Esophagus (tissue), 2 donors: ENCODE measurements at places on chromosomes 4 and X. TPM values are rescaled to one million over a fixed set of nuclear protein-coding genes. Genes with fewer than 3 reads are reported as not detected.

Gene CSAG1
- polyA plus RNA-seq = not detected

Gene ART3
- polyA plus RNA-seq = 0.31 TPM

Gene SRPK3
- 0.35 TPM for polyA plus RNA-seq

Gene SHISA3
- 0.22 TPM for polyA plus RNA-seq

Gene NDUFB11
- 72.2 TPM for polyA plus RNA-seq

Gene RS1
- polyA plus RNA-seq = not detected

Gene LARP7
- polyA plus RNA-seq = 30.6 TPM

Gene NR3C2
- 0.67 TPM for polyA plus RNA-seq

Gene HMX1
- not detected for polyA plus RNA-seq

Gene EGFL6
- 3.1 TPM for polyA plus RNA-seq

Gene GNRHR
- polyA plus RNA-seq = 0.22 TPM
